ENCODE measurements at places on chromosomes 1 and 21. TPM values are rescaled to one million over a fixed set of nuclear protein-coding genes. Genes with fewer than 3 reads are reported as not detected.

Gene ZYG11A
- 2.3 TPM for total RNA-seq

Gene CHRM3
- 0.16 TPM for total RNA-seq

Gene CCDC27
- total RNA-seq: not detected

Gene S100A4
- 2,055 TPM for total RNA-seq

Gene RAP1GAP
- 14.5 TPM for total RNA-seq

Measured in A549 treated with GW870086 at 1 μM for 4 hours (cell line).